Colonic mucosa (tissue), 4 donors: ENCODE measurements at places on chromosomes 5 and 9. TPM values are rescaled to one million over a fixed set of nuclear protein-coding genes. Genes with fewer than 3 reads are reported as not detected.
A peak's percentile ranks its signal among the peaks of the same experiment; 100 is the strongest.

The SLC25A2 gene
- 0.21 TPM for total RNA-seq

- DNase-seq: no peak
These were observed 813.8 kb upstream of the DMAC1 start for GRCh38 chr9:8613346-8613825.

- DNase-seq: no peak
These were observed 12.8 kb upstream of the GFRA3 start for GRCh38 chr5:138287246-138287645.

- peak; percentile 42 for DNase-seq
These were observed 43.5 kb upstream of the DNAH5 start for GRCh38 chr5:13987843-13988464.

- DNase-seq: peak; percentile 81
These were observed 23.1 kb downstream of the SPTAN1 start for GRCh38 chr9:128575469-128575868.
